ENCODE measurements at places on chromosomes 3 and 15.

DNA sequence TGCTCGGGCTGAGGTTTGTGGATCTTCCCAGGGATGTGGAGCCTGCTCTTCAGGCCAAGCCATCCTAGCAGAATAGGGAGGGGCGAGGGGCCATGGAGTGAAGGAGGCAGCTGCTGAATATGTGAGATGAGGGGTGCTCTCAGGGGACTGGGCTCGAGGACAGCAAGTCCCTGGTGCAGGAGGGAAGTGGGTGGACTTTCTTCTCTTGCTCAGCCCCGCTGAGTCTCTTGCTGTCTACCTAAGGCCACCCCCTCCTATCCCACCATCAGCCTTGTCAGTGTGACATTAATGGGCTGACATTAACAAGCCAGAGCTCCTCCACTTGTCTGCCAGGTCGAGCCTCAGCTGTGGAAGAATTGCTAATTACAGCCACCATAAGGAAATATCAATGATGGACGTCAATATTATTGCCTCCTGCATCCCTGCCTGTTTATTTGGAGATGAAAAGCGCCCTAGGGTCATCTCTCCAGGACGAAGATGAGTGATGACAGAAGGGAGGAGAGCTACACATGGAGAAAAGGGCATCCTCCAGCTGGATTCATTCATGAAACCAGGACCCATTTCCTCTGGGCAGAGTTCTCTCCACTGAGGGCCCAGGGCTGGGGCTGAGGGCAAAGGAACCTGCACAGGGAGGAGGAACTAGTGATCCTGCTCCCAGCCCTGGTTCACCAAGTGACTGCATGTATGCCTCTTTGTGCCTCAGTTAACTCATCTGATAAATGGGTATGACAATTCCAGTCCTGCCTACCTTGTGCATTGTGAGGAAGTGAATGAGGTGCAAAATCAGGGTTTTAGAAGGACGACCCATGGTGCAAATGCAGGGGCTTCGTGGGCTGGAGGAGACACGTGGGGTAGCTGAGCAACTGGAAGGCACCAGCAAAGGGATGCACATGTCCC, 34.9 kb upstream of the LINGO1 start:
- no peak for DNase-seq

GRCh38 chr15:69523010-69524001, 70.7 kb downstream of the RPLP1 start:
- peak; percentile 59 for DNase-seq

DNA sequence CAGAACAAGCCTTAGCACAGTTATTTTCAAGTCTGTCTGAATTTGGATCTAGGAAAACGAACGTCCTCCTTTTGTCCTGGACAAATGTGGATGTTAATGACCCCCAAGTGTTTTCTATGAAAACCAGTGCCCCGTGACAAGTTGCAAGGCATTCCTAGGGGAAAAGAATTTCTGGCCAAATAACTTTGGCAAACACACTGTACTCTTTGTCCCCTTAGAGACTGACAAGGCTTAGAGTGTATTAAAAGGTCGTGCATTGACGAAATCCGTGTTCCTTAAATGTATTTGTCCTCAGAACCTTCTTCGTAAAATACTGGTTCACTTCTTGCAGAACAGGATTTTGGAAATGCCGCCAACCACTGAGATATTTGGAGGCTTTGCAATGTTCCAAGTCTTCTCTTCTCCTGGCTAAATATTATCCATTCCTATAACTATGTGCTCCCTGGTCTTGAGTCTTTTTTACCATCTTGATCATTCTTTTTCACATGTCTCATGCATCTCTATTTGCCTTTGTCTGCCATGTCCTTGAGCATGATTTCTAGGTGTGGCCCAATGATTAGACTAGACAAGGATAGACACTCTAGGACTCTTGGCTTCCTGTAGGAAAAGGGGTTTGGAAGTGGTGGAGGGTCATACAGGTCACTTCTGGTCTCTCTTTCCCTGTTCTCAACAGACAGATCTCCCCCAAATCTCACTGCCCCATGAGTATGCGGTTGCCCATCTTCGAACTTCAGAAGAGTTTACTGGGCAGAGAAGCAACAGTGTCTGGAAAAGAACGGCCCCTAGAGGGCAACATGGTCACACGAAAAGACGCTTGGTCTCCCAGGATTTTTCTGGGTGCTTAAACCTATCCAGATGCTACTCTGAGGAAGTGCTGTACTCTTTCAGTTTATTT, 117.5 kb downstream of the EDEM1 start:
- peak; percentile 16 for DNase-seq

DNA sequence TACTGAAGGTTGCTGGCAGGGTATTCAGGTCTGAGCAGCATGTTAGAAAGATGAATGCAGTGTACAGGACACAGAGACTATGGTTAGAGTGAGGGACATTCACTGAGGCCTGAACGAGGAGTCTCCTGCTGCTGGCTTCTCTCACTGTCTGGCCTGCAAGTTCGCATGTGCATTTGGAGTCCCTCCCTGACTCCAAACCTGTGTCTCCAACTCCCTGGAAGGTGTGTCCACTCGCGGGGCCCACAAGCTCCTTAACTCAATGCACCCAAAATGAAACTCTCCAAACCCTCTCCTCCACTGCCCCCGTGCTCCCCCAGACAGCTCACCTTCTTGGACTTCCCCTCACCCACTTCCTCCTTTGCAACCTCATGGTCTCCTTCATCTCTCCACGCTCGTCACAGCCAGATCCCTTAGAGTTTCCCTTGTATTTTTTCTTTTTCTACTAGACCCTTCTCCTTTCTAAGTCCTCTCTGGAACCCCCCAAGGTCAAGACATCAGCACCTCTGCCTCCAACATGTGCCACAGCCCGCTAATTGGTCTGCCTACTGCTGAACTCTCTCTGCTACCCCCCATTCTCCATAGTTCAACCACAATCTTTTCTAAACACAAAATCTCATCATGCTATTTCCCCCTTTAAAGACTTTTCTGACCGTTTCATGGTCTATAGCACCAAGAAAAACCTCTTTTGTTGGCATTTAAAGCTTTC, 58.3 kb downstream of the HES1 start:
- DNase-seq = no peak

DNA sequence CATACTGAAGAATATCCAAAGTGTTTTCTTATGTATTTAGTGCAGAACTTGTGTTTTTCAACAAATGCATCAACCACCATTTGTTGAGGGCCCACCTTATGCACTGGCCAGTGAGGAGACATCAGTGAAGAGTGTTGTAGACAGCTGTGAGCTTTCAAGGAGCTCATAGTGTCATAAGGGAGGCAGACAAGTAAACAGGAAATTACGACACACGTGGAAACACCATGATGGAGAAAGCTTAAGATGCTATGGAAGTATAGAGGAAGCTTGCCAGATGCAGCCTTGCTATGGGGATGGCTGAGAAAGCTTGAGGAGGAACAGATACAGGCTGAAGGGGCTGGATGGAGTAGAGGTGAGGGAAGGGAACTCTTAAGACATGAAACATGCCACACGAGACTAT, 50.8 kb upstream of the PSMD6 start:
- no peak for DNase-seq

DNA sequence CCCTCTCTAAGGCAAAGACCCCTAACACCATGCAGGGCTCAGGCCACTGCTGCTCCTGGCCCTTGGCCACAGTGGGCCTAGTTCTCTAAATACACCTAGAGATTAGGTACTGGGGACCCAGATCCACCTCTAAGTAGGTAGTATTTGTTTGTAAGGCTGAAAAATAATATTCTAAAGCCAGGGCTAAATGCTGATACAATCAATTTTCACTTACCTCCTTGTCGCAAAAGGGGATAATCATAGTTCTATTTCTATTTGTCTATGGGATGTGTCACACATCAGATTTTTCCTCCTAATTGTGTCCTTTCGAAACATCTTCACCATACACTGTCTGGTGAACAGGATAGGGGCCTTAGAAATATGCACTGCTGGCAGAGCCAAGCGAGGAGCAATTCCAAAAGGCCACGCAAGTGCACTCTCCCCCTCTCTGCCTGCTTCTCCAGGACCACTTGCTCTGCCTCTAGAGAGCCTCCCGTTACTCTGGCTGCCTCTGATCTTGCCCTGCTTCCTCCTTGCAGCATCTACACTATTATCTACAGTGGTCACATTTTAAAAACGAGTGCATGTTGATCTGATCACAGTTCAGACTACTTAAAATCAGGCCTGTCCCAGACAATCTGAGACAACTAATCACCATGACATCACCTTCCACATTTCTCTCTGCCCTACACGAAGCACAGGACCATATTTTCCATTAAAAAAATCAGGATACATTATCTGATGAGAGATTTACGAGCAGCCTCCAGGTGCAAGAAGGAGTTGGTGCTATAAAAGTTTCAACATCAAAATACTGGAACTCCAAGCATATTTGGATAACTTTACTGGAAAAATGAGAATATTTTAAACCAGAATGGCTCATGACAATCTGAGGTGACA, 115.4 kb downstream of the MYLK start:
- no peak for DNase-seq

GRCh38 chr15:67201136-67201535, 53.3 kb downstream of the AAGAB start:
- DNase-seq = no peak

DNA sequence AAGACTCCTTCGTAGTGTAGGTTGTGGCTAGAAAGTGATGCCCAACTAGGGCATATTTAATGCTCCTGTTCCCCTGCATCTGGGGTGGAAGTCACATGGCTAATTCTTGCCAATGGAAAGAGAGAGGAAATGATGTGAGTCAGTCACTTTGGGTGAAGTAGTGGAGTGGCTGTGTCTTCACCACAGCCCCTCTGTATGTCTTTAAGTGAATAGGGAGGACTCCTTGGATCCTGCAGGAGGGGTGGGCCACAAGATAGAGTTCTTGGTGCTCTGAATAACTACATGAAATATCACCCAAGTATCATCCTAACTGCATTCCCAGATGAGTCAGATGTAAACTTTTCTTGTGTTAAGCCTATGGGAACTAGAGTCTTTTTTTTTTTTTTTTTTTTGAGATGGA, 17.8 kb upstream of the MB21D2 start:
- no peak for DNase-seq

DNA sequence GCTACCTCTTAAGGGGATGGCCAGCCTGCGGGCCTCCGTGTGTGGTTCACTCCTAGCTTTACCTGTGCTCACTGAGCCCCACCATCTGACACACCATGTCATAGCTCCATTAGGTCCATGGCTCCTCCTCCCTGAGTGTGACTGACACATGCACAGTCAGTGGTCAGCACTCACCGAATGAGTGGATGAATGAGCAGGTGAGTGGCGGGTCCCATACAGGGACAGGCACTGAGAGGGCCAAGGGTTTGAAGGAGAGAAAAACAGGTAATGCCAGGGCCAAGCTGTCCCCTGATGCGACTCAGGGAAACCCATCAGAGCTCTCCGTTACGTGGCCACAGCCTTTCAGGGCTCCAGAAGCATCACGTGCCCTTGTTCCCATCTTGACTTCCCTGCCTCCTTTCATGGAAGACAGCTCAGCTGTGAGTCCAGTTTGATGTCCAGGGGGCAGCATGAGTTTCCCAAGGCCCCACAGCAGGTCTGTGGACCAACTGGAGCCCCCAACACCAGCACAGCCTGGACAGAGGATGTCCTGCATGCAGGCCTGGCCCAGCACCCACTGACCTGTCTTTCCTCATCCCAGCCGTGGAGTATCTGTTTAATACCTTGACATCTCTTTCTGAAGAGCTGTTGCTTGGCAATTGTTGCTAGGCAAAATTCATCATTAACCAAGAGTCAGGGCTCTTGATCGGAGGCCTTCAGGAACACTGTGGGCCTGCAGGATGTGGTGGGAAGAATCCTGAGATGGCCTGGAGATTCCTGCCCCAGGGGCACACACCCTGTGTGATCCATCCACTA, 84.4 kb downstream of the PLXNA1 start:
- DNase-seq = no peak

- no peak for DNase-seq
Measured at GRCh38 chr3:71121429-71122167, 461.9 kb downstream of the FOXP1 start.

DNA sequence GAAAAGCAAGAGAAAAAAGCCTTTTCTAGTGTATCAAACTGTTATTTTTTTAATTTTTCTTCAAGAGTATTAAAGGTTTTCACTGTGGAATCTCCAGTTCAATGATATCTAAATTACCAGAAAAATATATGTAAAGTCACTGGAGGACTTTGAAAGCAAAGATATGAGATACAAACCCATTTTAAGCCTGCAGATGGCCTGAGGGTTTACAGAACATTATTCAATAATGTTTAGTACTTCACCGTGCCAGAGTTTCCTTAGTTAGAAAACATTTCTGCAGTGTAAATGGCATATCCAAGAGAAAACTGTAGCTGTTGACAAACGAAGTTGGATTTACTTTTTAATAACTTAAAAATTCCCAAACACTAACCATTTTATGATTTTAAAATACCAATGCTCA, 529.4 kb upstream of the AGTR1 start:
- DNase-seq = no peak

- DNase-seq = no peak
Measured at GRCh38 chr15:41169781-41170180, 53.7 kb upstream of the INO80 start.

GRCh38 chr3:35965908-35966307, 326.6 kb downstream of the ARPP21 start:
- DNase-seq = peak; percentile 19

- no peak for DNase-seq
Measured at GRCh38 chr15:42356851-42357250, 2.5 kb upstream of the CAPN3 start.

DNA sequence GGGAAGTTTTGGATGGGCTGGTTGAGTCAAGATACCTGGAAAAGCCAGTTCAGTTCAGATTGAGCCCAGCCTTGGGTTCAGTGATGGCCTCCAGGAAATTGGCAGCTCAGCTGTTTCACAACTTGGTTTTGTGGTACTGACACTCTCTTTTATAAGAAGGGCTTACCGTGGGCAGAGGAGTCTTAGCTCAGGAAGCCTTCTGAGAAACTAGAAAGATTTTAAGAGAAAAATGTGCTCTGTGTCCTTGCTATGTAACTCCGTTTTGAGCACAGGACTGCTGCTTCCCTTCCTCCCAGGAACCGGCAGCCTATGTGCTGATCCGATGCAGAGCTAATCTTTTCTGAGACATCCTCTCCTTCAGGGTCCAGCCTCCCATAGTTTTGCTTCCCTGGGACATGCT, 46.6 kb upstream of the RASGRP1 start:
- peak; percentile 44 for DNase-seq

GRCh38 chr3:23036728-23037127, 166.4 kb upstream of the UBE2E2 start:
- DNase-seq = no peak

DNA sequence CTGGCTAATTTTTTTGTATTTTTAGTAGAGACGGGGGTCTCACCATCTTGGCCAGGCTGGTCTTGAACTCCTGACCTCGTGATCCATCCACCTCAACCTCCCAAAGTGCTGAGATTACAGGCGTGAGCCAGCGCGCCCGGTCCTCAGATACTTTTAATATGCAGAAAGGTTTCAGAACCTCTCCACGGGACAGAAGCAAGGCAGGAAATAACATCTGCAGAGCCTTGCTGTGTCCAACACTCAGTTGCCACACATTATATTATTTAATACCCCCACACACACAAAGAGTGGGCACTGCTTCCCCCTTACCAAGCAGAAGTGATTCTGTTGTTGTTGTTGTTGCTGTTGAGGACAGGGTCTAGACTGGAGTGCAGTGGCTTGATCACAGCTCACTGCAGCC, 28.0 kb downstream of the OSBPL10 start:
- DNase-seq = no peak

- no peak for DNase-seq
Measured at GRCh38 chr3:78875436-78875835, 892.4 kb downstream of the ROBO1 start.

Measured in CD4-positive, alpha-beta T cell treated with Interleukin-17A for 1 hour (primary cell).